ENCODE measurements at places on chromosomes 13 and 19. TPM values are rescaled to one million over a fixed set of nuclear protein-coding genes. Genes with fewer than 3 reads are reported as not detected.

DNA sequence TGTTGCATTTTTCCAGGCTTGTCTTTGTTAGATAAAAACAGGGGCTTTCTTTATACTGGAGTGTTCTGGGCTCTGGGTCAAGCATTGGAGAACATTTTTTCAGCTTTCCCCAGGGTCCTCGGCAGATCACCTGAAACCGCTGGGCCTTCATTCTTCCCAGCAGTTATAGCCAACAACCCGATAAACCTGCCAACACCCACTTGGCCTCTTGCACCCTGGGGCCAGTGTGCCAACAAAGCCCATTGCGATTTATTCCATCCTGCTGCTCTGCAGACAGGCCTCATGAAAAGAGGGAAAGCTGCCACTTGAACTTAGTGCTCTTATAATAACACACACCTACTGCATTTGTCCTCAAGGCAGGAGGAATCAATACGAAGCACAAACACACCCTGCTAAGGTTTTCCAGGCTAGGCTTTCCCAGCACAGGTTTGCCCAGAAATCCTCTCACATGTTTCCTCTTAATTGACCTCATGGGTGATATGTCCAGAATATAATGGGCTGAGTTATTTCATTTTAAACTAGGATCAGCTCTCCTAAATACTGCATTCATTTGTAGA is 669.3 kb downstream of the LIG4 start:
- no peak overlapping the region for H3K27ac ChIP-seq
- DNase-seq, result no peak

DNA sequence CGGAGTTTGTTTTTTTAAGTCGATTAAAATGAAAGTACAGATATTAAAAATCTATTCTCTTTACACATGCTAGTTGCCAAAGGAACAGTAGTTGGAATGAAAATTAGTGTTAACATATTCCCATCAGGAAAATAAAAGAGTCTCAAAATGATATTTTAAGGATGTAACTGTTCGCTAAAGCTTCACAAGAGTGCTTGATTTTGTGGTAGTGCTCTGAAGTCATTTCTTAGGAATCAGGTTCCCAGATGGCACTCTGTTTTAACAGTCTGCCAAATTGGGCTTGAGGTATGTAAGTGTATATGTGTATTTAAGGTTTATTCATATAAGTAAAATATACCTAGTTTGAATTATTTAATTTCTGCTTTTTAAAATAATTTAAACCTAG is 128.8 kb downstream of the LMO7 start:
- no peak overlapping the region for H3K27ac ChIP-seq
- DNase-seq, result no peak
- H3K4me1 ChIP-seq, result peaks cover 23% of the 10 kb centered on the region
- H3K36me3 ChIP-seq, result no peaks in the 10 kb centered on the region
- no peaks in the 10 kb centered on the region for H3K27me3 ChIP-seq

DNA sequence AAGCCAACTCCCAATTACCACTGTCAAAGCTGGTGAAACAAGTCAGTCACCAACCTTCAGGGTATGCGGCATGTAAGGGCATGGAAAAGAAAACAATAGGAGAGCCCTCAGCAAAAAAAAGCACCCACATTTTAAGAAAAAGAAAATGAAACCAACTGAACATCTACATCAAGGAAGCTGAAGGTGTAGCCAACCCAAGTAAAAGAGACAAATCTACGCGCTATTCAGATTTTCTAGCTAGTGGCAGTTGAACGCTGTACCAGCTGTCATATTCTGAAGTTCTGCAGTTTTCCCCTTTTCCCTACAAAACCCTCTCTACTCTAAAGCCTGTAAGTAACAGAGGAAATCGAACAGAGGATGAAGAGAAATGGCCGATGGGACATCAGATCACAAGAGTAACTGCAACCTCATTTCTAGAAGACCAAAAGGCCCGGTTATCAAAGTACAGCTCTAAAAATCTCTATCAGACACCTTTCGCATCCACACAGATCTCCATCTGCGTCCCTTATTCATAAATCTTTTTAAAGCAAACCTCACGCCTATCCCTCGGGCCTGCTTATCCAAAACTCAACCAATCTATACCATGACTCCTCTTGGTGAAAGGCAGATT is 1.4 kb downstream of the MYCBP2 start:
- peak overlapping the region; percentile 25 for H3K4me3 ChIP-seq
- DNase-seq, result no peak
- H3K27me3 ChIP-seq, result no peaks in the 10 kb centered on the region
- H3K27ac ChIP-seq, result peak overlapping the region; percentile 63
- H3K36me3 ChIP-seq, result no peaks in the 10 kb centered on the region

The ZNF441 gene
- total RNA-seq, result 4.9 TPM

- no peaks in the 10 kb centered on the region for H3K36me3 ChIP-seq
- H3K27ac ChIP-seq, result peak within 1 kb of the TSS; percentile 68
- H3K4me1 ChIP-seq, result peaks cover 5% of the 10 kb centered on the region
- peak within 1 kb of the TSS; percentile 58 for H3K4me3 ChIP-seq
Measured at GRCh38 chr19:45994998-45995714, at the start of gene CCDC61. Gene CCDC61 (plus strand): TSS chr19:45995467. CDS start chr19:46003019, 7,552 bp downstream.

GRCh38 chr19:4639531-4640246 is 373 bp downstream of the TNFAIP8L1 start:
- DNase-seq, result peak; percentile 73
- no peaks in the 10 kb centered on the region for H3K27me3 ChIP-seq
- H3K4me3 ChIP-seq, result peak overlapping the region; percentile 36
- no peaks in the 10 kb centered on the region for H3K36me3 ChIP-seq
- H3K27ac ChIP-seq, result no peak overlapping the region
- H3K4me1 ChIP-seq, result peaks cover 6% of the 10 kb centered on the region

The ZSWIM4 gene
- 9.3 TPM for total RNA-seq

- no peaks in the 10 kb centered on the region for H3K36me3 ChIP-seq
- no peak for DNase-seq
- H3K27me3 ChIP-seq, result no peaks in the 10 kb centered on the region
- H3K4me1 ChIP-seq, result no peaks in the 10 kb centered on the region
- no peak overlapping the region for H3K27ac ChIP-seq
Measured at GRCh38 chr13:26710166-26710565, 50.4 kb downstream of the GPR12 start.

DNA sequence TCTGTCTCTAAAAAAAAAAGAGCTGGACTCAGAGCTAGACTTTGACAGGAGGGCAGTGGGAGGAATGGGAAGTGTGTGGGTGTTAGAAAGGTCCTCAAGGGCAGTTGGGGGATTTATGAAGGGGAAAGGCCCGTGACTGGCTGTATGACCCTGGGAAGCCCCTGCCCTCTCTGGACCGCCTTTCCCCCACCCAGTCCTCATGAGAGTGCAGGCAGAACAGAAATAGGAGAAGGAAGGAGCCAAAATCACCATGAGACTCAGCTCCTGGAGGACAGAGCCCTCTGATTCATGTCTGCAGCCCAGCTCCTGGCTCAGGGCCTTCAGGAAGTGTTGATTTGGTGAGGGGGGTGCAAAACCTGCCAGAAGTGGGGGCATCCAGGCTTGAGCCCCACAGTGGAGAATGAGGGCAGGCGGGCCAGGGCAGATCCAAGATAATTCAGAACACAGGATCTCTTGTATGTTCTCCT is 8.7 kb upstream of the SMG9 start:
- no peaks in the 10 kb centered on the region for H3K36me3 ChIP-seq
- no peak for DNase-seq
- H3K4me1 ChIP-seq, result no peaks in the 10 kb centered on the region
- H3K27me3 ChIP-seq, result no peaks in the 10 kb centered on the region
- no peak overlapping the region for H3K27ac ChIP-seq

DNA sequence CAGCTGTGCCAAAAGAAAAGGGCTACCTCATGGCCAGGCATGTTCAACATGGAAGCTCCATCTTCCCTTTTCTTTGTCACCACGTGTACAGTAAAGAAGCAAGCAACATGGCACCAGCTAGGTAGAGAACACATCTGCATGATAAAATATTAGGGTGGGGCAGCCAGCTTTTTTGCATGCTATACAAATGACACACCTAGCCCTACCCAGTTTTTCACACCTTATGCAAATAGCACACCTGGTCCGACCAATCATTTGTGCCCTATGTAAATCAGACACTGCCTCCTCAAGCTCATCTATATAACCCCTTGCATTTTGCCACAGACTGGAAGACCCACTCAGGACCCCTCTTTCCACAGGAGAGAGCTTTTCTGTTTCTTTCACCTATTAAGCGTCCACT is 85.5 kb downstream of the STOML3 start:
- no peaks in the 10 kb centered on the region for H3K36me3 ChIP-seq
- H3K27me3 ChIP-seq, result no peaks in the 10 kb centered on the region
- no peak overlapping the region for H3K27ac ChIP-seq
- DNase-seq, result no peak
- no peaks in the 10 kb centered on the region for H3K4me1 ChIP-seq
- no peak overlapping the region for H3K4me3 ChIP-seq

Measured in pancreas (tissue), 10 donors.